ENCODE measurements at places on chromosomes 3 and 15. TPM values are rescaled to one million over a fixed set of nuclear protein-coding genes. Genes with fewer than 3 reads are reported as not detected.

The NR2E3 gene
- 0.80 TPM for polyA plus RNA-seq

The SLC25A20 gene
- polyA plus RNA-seq, result 14.8 TPM

The GOLGA8S gene
- 0.21 TPM for polyA plus RNA-seq

The SLC25A26 gene
- 5.1 TPM for polyA plus RNA-seq

The MAN2A2 gene
- polyA plus RNA-seq, result 118 TPM

The ILDR1 gene
- 3.0 TPM for polyA plus RNA-seq

The TNNC1 gene
- polyA plus RNA-seq, result 6.3 TPM

The HDGFL3 gene
- polyA plus RNA-seq, result 3.0 TPM

The ZKSCAN7 gene
- polyA plus RNA-seq, result 2.4 TPM

The PRR20G gene
- polyA plus RNA-seq, result not detected
